ENCODE measurements at places on chromosomes 4 and X.
A peak's percentile ranks its signal among the peaks of the same experiment; 100 is the strongest.

DNA sequence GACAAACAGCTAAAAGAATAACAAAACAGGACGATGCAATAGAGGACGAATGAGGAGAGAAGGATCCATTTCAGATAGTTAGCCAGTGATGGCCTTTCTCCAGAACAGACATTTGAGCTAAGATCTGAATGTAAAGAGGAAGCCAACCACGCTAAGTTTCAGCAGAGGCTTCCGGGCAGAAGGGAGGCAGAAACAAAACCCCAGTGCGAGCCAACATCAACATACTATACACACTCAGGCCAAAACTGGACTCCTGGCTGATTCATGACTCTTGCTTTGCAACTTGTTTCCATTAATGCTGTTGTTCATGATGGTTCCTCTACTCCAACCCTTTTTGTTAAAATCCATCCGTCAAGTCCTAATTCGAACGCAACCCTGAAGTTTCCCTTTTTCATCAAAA is 730.3 kb downstream of the TRIML1 start:
- H3K4me3 ChIP-seq, result no peak overlapping the region
- H3K27ac ChIP-seq, result no peak overlapping the region
- H3K4me1 ChIP-seq, result no peaks in the 10 kb centered on the region

DNA sequence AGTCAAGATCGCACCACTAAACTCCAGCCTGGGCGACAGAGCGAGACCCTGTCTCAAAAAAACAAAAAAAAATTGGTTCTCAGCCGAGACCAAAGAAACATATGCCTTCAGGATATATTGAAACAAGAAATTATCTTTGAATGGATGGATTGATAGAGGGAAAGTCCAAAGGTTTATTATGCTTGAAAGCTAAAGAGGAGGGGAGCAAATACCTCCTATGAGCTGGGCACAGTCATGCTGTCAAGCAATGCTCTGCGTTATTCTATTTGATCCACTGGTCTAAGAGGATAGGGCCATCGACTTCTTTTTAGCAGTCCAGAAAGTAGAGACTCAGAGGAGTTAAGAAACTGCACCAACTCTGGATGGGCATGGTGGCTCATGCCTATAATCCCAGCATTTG is 85.9 kb upstream of the SLC34A2 start:
- H3K36me3 ChIP-seq, result no peaks in the 10 kb centered on the region
- peaks cover 10% of the 10 kb centered on the region for H3K4me1 ChIP-seq

GRCh38 chr4:158775091-158775651 is 6.3 kb downstream of the FNIP2 start:
- H3K27me3 ChIP-seq, result no peaks in the 10 kb centered on the region
- H3K27ac ChIP-seq, result no peak overlapping the region
- H3K4me3 ChIP-seq, result no peak overlapping the region
- H3K36me3 ChIP-seq, result no peaks in the 10 kb centered on the region
- H3K4me1 ChIP-seq, result peaks cover 64% of the 10 kb centered on the region
- no peak for DNase-seq

DNA sequence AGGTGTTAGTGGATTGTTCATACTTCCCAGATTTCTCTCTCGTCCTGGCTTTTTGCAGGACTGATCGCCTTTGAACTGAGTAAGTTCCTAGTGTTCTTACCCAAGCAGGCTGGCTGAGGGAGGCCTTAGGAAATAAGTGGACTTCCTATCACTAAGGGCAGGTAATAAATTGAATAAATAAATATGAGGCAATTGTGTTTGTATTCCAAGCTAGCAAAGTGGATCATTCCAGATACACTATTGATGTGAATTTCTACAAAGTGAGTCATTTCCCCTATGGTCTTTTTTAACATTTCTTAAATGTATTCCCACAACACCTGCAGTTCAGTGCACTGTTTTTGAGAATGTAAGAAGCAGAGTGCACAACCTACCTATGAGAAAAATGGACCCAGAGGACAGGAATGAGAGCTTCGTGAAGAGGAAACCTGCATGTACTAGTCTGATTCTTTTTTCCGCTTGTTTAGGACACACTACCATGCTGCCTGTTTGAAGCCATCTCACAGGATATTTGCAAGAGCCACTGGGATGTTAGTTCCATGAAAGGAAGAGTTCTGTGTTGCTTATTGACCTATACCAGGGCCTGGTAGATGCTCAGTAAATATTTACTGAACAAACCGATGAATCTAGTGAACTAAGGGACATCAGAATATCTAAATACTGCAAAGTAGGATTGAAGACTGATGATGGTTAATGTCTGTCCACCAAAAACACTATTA is 29.0 kb upstream of the SMAD1 start:
- DNase-seq, result no peak
- H3K27me3 ChIP-seq, result no peaks in the 10 kb centered on the region

DNA sequence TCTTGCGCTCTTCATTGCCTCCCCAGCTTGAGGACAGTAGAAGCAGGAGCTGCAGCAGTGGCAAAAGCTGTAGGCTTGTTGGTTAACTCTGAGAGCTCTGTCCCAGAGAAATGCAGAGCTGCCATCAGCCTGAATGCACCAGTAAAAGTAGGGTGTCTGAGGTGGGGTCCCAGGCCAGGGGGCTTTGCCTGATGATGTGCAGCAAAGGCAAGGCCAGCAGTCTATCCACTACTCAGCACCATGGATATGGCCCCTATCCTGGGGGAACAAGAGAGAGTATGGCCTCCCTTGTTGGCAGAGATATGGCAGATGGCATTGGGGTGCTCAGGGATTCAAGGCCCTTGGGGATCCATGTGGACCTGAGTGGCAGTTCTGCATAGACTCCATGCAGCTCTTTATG is 180.2 kb downstream of the HMGN5 start:
- H3K4me3 ChIP-seq, result no peak overlapping the region
- H3K27me3 ChIP-seq, result no peaks in the 10 kb centered on the region
- H3K4me1 ChIP-seq, result no peaks in the 10 kb centered on the region

- H3K4me3 ChIP-seq, result no peak overlapping the region
- peaks cover 7% of the 10 kb centered on the region for H3K27me3 ChIP-seq
- no peak for DNase-seq
- H3K4me1 ChIP-seq, result peaks cover 28% of the 10 kb centered on the region
- H3K36me3 ChIP-seq, result no peaks in the 10 kb centered on the region
- H3K27ac ChIP-seq, result no peak overlapping the region
These were observed 18.2 kb upstream of the ABLIM2 start for GRCh38 chr4:8176547-8177399.

DNA sequence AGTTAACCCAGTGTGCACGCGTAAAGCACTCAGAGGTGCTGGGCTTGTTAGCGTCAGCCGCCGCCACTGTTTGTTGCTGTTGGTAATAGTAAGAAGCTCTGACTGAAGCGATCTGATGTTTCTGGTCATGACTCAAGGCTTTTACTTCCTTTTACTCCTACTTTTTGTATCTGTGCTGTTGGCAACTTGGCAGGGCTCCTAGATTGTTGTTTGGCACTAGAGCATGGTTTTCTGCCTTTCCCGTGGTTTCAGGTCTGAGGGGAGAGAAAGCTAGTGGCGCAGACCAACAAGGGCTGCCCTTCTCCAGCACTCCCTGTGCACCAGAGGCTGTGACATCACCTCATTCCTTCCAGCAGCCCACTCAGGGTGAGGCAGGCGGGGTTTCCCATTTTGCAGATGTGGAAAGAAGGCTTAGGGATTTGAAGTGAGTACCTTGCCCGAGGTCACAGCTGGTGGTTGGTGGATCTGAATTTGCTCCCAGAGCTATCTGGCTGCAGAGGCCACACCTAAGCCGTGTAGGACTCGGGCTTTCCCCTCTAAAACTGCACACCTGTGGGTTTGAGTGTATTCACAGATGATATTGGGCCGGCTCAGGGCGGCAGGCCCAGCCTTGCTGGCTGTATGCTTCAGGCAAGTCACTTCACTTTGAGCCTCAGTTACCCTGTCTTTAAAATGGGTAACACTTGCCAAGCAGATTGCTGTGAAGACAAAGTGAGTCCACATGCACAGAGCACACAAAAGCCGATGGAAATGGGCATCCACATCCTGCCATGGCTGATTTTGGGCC is 51.2 kb upstream of the TADA2B start:
- H3K36me3 ChIP-seq, result peaks cover 7% of the 10 kb centered on the region
- no peaks in the 10 kb centered on the region for H3K27me3 ChIP-seq
- H3K4me1 ChIP-seq, result peaks cover 48% of the 10 kb centered on the region
- H3K27ac ChIP-seq, result peak overlapping the region; percentile 95

DNA sequence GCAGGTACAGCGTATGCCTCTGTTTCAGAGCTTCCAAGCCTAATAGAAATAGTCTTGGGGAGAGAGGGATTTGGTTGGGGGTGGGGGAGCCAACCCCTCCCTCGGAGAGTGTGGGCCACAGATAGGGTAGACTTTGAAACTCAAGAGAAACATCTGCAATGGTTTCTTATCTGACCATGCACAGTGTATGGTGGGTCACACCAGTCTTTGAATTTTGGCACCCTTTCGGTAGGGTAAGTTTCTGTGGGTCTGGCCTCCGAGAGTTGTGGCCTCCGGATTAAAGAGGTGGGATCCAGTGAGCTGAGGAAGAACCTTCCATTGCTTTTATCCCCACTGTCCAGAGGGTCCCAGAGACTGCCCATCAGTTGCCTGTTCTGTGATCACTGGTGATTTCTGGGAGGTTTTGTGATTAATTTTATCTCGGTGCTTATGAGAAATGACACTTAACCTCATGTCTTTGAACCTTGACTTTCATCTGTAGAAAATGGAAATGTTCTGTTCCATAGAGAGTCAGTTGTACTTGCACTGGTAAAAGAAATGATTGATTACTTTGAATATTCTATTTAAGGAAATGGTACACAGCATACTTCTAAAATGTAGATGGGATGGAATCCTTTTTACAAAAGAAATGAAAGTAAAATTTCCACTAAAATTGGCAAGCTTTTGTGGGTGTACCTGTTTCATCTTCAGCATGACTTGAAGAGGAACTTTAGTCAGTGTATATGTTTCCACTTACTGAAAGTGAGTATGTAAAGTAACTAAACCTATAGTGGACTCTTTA is 62.7 kb downstream of the TMEM131L start:
- no peak overlapping the region for H3K4me3 ChIP-seq
- no peak for DNase-seq
- H3K36me3 ChIP-seq, result no peaks in the 10 kb centered on the region

GRCh38 chr4:131441004-131441688 is 1707.9 kb upstream of the PCDH10 start:
- no peak overlapping the region for H3K27ac ChIP-seq
- H3K4me3 ChIP-seq, result no peak overlapping the region
- no peaks in the 10 kb centered on the region for H3K36me3 ChIP-seq
- H3K27me3 ChIP-seq, result no peaks in the 10 kb centered on the region
- H3K4me1 ChIP-seq, result no peaks in the 10 kb centered on the region
- DNase-seq, result no peak

- H3K4me3 ChIP-seq, result no peak overlapping the region
- H3K27ac ChIP-seq, result no peak overlapping the region
- H3K4me1 ChIP-seq, result peaks cover 25% of the 10 kb centered on the region
- DNase-seq, result no peak
These were observed 141.4 kb downstream of the PPP3CA start for GRCh38 chr4:101205916-101206315.

DNA sequence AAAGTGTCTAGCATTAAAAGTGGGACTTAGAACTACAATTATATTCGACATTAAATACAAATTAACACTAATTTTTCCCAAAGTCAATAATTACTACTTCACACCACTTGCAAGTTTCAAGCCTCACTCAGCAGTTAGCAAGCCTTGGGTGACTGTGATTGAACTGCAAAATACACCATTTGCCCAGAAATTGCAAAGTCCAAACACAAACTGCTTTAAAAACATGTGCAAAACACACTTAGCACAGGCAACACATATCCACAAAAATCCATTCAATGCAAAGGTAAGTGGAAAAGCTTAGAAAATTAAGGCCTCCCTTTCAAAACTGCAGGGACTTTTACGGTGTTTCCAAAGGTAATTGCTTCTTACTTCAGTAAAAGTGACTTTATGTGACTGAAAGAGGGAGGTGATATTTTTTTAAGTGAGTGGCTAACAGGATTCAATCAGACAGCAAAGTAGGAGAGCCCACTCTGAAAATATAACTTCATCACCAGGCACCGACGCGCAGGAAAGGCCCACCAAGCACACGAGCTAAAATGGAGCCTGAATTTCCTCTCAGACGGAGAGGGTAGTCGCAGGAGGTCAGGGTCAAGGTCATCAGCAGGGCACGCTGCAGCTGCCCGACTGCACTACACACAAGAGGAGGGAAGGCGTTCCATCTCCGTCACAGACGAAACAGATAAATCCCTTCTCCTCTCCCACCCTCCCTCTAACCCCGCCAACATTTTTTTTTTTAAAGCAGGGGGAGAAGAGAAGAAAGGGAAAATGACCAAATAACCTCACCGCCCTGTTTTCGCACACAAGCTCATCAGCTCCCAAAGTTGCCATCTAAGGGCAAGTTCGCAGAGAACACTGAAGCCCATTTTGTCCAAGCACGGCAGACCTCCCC is 3.1 kb downstream of the ZNF827 start:
- H3K36me3 ChIP-seq, result no peaks in the 10 kb centered on the region
- peak overlapping the region; percentile 82 for H3K4me3 ChIP-seq
- peaks cover 5% of the 10 kb centered on the region for H3K4me1 ChIP-seq
- DNase-seq, result no peak
- no peaks in the 10 kb centered on the region for H3K27me3 ChIP-seq
